Renal pelvis (tissue), 12 donors: ENCODE measurements at places on chromosomes 12 and 14. TPM values are rescaled to one million over a fixed set of nuclear protein-coding genes. Genes with fewer than 3 reads are reported as not detected.

Gene RNASE4
- polyA plus RNA-seq, result 4.4 TPM

Gene BBOF1
- polyA plus RNA-seq, result 14.4 TPM

Gene KRT73
- polyA plus RNA-seq, result not detected

Gene CPNE6
- polyA plus RNA-seq, result not detected
